ENCODE measurements at places on chromosomes 7 and 10. TPM values are rescaled to one million over a fixed set of nuclear protein-coding genes. Genes with fewer than 3 reads are reported as not detected.

- no peak for DNase-seq
Observed at GRCh38 chr7:96636342-96636860, 73.2 kb downstream of the SEM1 start.

- no peak for DNase-seq
Observed at GRCh38 chr10:69662901-69663300, 32.9 kb downstream of the FAM241B start.

CALML5 gene
- total RNA-seq = not detected

GRCh38 chr7:70384891-70385290 is 747.1 kb upstream of the GALNT17 start:
- DNase-seq = no peak

SLC35G1 gene
- total RNA-seq = 4.1 TPM

SPDYE6 gene
- not detected for total RNA-seq

SPDYE1 gene
- 0.13 TPM for total RNA-seq

DNA sequence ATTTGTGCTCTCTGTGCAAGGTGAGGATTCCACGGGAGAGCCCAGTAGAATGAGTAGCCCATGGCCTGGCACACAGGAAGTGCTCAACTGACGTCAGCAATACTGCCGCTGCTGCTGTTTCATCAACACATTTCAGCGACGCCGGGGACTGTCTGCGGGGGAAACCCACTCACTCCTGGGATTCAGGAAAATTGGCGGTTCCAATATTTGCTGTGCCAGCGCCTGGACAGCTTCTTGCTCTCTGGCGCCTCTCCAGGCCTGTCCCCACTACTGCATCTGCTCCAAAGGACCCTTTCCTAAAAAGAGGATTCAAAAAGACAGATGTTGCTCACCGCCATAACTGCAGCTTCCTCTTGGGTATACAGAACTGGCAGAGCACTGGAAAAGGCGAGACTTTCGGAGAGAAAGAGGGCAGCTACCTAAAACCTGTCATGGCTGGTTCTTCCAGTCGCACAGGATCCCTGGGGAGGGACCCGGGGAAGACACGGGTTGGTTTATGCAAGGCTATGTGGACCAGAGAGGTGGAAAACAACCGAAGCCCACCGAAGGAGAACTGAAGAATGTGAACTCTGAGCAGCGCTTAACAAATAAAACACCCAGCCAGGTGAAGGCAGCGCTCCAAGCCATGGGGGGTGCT is 39.7 kb upstream of the ENO4 start:
- no peak for DNase-seq

VENTX gene
- total RNA-seq = 0.56 TPM

DNA sequence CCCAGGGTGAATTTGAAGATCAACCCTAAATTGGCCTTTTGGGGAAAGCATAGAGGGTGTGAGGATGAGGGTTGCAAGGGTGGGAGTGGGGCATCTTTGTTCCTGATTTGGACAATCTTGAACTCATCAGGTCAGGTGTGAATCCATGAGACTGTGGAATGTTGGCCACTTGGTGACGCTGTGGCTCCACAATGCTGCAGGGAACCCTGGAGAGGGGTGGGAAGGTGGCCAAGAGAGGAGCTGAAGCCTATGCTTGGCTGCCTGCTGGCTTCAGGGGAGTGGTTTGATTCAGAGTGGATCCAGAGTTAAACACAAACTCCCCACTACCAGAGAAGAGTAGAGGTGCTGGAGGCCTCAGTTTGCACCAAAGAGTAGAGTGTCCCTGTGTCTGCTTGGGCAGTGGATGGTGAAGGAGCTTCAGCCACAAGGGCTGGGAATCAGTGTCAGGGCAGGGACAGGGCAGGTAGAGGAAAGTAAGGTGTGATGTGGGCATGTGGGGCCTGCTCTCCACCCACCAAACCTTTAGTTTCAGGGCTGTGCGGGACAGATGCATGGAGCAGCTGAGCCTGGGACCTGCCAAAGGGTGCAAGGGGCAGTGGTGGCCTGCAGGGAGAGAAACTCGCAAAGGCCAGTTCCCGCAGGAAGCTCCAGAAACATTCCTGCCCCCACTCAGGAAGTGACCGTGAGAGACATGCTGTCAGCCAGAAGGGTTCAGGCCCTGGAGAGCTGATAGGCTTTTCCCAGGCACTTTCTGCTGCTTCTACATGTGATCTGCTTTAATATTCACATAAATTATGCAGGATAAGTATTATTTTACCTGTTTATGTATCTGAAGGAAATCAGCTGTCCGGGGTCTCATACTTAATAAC is 81.0 kb upstream of the PRSS58 start:
- DNase-seq = no peak

- no peak for DNase-seq
Observed at GRCh38 chr10:92323079-92323478, 32.1 kb downstream of the MARCHF5 start.

PDLIM1 gene
- 401 TPM for total RNA-seq

- no peak for DNase-seq
Observed at GRCh38 chr10:69222157-69223027, 2.3 kb downstream of the HKDC1 start.

DNA sequence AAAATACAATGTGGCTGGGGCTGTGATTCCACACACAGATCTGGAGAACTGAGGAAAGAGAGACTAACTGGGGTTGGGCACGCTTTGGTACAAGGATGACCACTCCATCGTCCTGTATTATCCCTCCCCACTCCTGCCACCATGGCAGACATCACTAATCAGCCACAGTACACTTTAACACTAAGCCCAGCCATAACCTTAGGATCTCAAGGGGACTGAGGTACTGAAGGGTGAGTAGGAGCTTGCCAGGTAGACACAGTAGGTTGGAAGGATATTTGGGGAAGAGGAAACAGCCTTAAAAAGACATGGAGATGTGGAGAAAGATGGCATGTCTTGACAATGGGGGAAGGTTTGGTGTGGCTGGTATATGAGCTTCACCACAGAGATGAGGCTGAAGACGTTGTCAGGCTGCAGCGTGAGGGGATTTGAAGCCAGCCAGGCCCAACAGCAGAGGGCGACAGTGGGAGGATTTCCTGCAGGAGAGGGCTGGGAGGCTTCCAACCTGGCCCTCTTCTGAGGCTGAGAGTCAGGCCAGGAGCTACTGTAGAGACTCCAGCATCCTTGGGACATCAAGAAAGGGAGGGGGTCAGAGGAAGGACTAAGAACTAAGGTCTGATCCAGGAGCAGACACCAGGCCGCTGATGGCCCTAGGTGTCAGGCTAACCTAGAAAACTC is 58.6 kb upstream of the COL13A1 start:
- no peak for DNase-seq

- no peak for DNase-seq
Observed at GRCh38 chr10:101935431-101935830, 91.8 kb upstream of the KCNIP2 start.

DNA sequence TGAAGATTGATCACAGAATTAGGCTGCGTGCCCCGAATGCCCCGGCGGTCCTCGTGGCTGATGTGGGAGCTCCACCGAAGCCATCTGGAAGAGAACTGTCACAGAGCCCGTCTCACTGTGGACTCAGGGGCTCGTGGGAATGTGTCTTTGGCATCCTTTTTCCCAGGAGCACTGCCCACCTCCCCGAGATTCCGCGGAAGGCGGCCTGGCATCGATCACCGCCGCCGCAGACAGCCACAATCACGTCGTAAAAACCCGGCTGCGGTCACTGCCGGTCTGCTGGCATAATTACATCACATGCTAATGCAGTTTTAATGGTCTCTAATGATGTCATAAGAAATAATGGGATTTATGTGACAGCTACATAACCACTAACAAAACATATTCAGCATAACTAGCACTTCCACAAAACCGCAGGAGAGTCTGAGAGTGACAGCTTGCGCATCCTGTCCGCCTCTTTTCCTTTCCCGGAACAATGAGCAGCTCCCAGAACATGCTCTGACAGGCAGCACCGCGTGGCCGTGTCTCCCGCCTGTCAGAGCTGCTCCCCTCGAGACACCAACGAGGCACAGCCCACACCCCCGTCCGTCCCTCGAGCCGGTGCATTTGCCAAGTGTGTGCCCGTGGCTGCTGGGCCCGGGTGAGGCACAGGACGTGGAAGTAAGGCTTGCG is 490.0 kb downstream of the PTPRN2 start:
- DNase-seq = peak; percentile 2

CHN2 gene
- 54.4 TPM for total RNA-seq

DNA sequence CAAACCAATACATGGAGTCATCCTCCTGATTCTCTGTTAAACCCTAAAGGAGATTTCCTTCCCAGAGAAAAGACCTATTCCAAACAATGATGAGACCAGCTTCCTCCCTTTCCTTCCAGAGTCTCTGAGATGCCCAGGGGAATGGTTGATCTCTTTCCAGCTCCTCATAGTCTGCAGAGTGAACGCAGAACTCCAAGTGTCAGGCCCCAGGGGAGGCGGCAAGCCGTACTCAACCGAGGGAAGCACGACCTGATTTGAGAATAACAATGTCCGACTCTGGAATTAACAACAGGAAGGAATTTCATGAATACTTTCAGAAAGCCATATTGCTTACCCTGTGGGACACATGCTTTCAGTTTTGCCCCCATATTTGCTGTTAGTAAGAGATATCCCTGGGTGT is 241.7 kb upstream of the GLI3 start:
- DNase-seq = peak; percentile 69

DNA sequence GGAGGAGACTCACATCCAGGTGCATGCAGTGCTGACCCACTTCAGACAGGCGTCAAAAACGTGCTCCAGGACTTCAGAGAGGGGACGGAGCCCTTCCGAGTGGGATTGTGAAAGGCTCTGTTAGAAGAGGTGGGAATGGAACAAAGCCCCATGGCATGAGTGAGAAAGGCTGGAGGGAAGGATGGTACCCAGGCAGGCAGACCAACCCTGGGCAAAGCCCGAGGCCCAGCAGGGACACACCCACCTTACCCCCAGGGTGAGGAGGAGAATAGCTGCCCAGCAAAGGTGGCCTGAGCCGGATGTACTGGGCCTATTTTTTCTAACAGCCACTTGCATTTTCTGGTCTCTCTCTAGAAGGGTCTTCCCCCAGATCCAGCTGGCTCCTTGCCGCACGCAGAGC is 14.8 kb downstream of the CHAT start:
- no peak for DNase-seq

DNA sequence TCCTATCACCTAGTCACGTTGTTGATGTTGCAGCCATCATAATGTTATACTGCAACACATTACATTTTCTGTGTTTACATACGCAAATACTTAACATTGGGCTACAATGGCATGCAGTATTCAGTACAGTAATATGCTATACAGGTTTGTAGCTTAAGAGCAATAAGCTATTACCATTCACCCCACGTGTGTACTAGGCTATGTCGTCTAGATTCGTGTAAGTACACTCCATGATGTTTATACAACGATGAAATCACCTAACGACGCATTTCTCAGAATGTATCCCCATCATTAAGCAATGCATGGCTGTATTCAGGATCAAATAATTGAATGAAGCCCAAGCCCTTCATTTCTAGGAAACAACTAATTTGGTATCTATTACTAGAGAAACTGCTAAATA is 43.4 kb upstream of the C1GALT1 start:
- no peak for DNase-seq

CTNNA3 gene
- total RNA-seq = 86.4 TPM

CRTAC1 gene
- 8.0 TPM for total RNA-seq

DNA sequence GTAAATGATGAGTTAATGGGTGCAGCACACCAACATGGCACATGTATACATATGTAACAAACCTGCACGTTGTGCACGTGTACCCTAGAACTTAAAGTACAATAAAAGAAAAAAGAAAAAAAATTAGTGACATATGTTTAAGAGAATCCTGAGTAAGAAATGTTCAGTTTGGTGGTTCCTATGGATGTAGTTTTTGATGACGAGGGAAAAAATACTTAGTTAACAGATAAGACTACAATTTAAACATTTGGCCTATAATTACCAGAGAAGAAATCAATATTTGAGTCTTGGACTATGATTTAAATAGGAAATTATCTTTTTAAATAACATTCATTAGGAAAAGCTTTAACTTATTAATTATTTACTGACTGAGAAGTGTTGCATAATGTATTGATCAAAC is 39.2 kb upstream of the SLC26A3 start:
- no peak for DNase-seq

DNA sequence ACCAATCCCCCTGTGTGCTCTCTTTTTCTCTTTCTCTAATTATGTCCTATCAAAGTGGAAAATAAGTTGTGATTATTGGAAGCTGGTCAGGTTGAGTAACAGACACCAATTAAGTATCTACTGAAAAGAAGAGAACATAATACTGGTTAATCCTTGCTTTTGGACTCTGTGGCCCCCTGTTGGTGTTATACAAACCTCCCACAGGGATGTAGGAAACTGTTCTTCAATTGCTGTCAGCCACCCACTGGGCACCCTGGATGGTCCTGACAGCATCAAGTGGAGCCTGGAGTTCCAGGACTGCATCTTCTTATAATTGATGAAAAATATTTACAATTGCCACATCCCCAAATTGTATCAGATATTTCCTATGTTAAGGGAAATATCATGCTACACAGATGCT is 939.7 kb downstream of the KCNMA1 start:
- DNase-seq = no peak

GRCh38 chr10:76887223-76888010 is 750.2 kb downstream of the KCNMA1 start:
- no peak for DNase-seq

- no peak for DNase-seq
Observed at GRCh38 chr10:44520651-44521050, 135.8 kb upstream of the CXCL12 start.

- DNase-seq = no peak
Observed at GRCh38 chr10:33617381-33618080, 283.1 kb upstream of the NRP1 start.

DNA sequence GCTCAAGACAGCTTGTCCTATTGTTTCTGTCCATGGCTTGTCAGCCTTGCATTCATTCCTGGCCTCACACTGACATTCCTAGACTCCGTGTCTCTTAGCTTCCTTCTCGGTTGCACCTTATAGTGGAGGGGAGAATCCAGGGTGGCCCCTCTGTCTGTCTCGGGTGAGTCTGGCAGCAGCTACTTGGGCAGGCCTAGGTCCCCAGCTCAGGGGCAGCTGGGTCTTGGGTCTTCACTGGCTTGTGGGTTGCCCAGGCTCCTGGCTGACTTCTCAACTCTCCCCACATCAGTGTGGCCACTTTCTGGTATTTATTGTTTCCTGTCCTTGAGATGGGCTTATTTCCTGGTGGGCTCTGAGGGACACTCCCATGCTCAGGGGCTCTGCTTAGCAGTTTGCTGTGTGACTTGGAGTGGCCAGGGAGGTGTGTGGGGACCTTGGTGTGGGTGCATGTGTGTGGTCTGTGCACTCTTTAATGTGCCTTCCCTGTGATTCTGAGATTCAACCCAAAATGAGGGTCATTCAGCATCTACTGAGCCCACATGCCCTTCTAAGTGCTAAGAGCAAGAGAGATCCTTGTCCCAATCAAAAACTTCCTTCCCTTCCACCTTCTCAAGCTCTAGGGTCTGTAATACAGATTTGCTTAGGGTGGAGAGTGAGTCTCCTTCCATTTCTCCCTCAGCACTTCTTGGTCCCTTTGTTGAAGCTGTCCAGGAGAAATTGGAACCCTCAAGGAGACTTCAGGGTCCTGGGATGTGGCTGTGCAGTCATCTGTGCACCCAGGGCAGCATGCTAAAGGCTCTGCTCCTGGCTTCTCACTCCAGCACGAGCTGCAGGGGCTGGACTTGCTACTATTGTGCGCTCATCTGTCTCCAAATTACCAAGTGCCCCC is 20.1 kb downstream of the UPP1 start:
- DNase-seq = no peak
